Neural crest cell (in vitro differentiated cells): ENCODE measurements at places on chromosomes 13 and 19.

DNA sequence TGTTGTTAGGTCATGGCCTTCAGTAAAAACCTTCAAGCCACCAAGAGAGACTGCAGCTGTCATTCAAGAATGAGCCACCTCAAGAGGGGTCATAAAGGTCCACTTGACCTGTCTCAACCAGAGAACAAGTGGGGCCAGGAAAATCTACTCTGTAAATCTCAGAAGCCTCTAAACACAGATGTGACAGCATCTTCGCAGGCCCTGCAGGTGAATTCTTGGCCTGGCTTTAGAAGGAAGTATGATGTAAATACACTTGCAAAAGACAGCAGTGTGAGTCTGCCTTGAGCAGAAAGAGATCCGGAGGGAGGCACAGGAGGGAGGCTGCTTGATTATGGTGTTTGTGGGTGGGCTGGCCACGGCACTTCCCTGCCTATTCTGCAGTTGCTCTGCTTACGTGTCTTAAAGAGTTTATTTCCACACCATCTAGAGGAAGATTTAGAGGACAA lies 1082.9 kb downstream of the UQCRFS1 start:
- DNase-seq: no peak

- DNase-seq: no peak
Measured at GRCh38 chr13:43058318-43058674, 34.9 kb downstream of the DNAJC15 start.

GRCh38 chr19:12825254-12826131 lies 8.9 kb downstream of the RTBDN start:
- DNase-seq: peak; percentile 68

DNA sequence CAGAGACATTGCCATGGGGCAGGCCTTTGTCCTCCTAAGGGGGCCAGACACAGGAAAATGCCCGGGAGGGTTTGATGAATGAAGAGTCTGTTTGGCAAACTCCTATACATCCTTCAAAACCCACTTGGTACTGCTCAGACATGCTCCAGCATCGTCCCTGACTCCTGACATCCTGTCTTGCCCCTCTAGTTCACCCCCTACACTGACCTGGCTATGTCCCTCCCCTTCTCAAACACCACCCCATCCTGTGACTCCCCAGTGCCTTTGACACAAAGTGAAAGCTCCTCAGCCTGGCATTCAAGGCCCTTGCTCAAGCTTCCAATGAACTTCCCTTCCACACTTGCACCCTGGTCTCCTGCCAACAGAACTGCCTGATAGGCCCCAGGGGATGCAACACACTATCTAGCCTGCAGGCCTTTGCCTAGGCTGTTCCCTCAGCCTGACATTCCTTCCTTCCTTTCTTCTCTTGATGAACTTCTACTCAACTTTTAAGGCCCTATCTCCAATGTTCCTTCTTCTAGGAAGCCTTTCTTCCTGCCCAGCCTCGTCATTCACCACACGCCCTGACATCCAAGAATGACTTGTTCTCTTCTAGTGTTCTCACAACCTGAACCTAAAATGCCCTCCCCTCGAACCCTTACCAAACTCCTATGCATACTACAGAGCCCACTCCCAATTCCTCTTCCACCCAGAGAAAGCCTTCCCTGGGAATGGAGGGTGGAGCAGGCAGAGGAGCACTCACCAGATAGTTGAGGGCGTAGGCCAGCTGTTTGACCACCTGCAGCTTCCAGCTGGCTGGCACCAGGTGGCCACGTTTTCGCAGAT lies 12.4 kb downstream of the JAK3 start:
- DNase-seq: no peak

DNA sequence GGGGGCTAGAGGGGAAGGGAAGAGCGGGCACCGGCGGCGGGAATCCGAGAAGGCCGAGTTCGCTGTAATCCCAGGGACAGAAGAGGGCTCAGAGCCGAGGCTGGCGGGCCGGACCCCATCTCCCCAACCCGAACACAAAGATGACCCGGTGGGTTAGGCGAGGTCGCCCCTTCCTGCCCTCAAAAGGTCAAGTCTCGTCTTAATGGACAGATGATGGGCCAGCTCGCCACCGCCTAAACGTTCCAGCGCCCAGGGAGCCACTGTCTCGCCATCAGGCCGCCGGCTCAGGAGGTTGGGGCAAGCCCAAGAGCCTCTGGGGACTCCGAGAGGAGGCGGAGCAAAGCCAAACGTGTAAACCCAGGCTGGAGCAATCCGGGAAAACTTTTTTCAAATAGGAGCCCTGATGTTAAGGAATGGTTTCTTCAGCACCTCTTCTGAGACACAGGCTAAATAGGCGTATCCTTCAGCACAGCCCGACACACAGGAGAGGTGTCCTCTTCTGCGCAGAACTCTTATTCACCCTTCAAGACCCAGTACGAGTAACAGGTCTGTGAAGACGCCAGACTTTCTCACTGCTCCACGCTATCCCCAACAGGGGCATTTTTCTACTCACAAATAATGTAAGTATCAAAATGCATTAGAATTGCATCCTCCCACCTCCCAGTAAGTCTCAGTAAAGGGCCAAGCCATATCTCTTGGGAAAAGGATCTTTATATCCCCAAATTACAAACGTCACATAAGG lies 6.3 kb upstream of the POU4F1 start:
- no peak for DNase-seq
